ENCODE measurements at places on chromosomes 7 and 10.
A peak's percentile ranks its signal among the peaks of the same experiment; 100 is the strongest.

DNA sequence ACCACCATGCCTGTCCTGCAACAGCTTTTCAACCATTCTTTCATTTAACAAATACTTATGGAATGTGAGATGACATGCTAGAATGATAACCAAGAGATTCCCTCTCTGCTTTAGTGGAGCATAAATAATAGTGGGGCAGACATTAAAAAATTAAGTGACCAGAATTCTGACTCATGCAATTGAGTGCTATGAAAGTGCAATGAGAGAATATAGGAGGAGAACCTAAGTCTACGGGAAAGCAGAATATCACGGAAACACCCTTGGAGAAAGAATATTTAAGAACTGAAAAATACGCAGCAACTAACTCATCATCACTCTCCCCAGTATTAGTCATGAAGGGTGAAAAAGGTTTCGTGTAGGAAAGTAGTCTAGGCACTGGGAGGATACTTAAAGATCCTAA lies 7.1 kb downstream of the KIF5B start:
- H3K27me3 ChIP-seq, result no peaks in the 10 kb centered on the region
- H3K4me3 ChIP-seq, result no peak overlapping the region
- no peak overlapping the region for H3K27ac ChIP-seq
- peaks cover 10% of the 10 kb centered on the region for H3K36me3 ChIP-seq
- DNase-seq, result no peak

DNA sequence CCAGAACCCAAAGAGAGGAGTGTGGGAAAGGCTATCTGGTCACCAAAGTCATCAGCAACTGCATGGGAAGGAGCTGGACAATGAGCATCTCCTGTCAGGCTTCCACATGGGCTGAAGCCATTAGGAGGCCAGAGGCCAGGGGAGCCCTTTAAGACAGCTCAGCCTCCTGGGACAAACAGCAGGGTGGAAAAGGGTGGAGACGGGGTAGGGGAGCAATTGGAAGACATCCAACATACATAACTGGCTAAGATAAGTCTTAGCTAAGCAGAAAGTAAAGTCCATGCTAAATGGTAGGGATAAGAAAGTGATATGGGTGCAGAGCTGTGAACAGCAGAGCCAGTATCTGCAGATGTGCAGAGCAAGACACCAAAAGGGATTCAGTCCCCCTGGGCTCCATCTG lies 1.5 kb upstream of the OAT start:
- no peak for DNase-seq
- H3K36me3 ChIP-seq, result no peaks in the 10 kb centered on the region
- peaks cover 4% of the 10 kb centered on the region for H3K27me3 ChIP-seq
- H3K4me1 ChIP-seq, result peaks cover 17% of the 10 kb centered on the region
- peak overlapping the region; percentile 18 for H3K4me3 ChIP-seq

GRCh38 chr10:50991456-50992355 lies 82.6 kb upstream of the PRKG1 start:
- no peaks in the 10 kb centered on the region for H3K36me3 ChIP-seq
- no peak overlapping the region for H3K27ac ChIP-seq
- no peaks in the 10 kb centered on the region for H3K4me1 ChIP-seq
- DNase-seq, result no peak

DNA sequence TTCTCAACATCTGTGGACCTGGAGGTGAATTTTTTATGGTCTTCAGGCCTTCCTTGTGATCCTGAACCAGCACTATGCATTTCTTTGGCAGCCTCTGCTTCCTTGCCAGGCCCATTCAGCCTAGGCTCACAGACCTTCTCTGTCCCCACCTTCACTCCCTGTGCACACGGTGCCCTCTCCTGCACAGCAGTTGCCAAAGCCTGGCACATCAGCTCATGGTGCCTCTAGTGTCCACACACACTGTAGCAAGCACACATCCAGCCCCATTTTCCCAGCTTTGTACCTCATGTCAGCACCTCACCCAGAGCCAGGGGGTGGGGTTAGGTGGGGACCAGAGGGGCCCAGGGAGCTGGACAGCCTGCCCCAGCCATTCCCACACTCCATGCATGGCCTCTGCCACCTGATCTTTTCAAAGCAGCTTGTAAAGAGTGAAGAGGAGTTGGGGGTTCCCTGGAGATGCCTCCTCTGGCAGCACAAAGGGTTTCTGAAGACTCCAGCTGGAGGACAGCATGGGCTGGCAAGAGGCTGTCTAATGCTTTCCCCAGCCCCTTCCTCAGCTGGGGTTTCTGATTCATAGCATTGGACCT lies 57.9 kb upstream of the TMEM72 start:
- H3K4me3 ChIP-seq, result no peak overlapping the region
- H3K27me3 ChIP-seq, result no peaks in the 10 kb centered on the region
- DNase-seq, result no peak
- H3K27ac ChIP-seq, result no peak overlapping the region
- no peaks in the 10 kb centered on the region for H3K36me3 ChIP-seq
- H3K4me1 ChIP-seq, result no peaks in the 10 kb centered on the region

- DNase-seq, result peak; percentile 73
- H3K27me3 ChIP-seq, result peaks cover 21% of the 10 kb centered on the region
- peak overlapping the region; percentile 95 for H3K4me3 ChIP-seq
- peak overlapping the region; percentile 90 for H3K27ac ChIP-seq
Observed at GRCh38 chr10:117373823-117374505, 1.3 kb downstream of the PDZD8 start.

DNA sequence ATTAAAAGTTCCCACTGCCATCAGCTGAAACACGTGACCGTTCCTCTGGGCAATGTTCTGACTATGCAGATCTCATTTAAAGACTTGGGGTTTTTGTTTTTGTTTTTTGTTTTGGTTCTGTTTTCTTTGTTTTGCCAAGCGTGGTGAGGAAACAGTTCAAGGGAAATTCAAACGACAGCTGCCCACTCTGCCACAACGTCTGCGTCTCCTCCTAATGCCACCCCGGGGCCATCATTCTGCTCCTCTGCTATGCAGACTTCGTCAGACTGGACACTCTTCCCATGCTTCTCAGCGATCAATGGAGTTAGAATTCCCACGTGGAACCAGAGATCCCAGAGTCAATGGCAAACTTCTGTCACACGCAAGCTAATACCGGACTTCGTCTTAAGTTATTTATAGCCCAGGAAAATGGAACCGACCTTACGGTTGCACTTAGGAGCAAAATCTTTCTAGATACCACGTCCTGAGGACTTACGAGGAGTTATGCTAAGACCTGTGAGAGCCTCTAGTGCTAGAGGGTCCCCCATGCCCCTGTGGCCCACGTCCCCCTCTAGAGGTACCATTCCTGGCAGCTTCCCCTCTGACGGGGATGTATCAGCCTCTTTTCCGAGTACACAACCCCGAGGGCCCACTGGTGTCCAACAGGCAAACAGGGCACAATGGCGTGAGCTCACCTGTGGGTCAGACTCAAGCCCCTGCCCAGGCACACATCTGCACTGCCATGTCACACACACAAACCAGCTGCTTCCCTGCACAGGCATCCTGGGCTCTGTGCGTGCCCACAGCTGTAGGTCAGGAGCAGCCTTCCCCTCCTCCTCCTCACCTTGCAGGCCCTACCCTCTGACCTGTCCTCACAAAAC lies 24.4 kb downstream of the EBF3 start:
- H3K36me3 ChIP-seq, result no peaks in the 10 kb centered on the region
- H3K4me1 ChIP-seq, result no peaks in the 10 kb centered on the region
- peaks cover 3% of the 10 kb centered on the region for H3K27me3 ChIP-seq
- no peak overlapping the region for H3K4me3 ChIP-seq

DNA sequence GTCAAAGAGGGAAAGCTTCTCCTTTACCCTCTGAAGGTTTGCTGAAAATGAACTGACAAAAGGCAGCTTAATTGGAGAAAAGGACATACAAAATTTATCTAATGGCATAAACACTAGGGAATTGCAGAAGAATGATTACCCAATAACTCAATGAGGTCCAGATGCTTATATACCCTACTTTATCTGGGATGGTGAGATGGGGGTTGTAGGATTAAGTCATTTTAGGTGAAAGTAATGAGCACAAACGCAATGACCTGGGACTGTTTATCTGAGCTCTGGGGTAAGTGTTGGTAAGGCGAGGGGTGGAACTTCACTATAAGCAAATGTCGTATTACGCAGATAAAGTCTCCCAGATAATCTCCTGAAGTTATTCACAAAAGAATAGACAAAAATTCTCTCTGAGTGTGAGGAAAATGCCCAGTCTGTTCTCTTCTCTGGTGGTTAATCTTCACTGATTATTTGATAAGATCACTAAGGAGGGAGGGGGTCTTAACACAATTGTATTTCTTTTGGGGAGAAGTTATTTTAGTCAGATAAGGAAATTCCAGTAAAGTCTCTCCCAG lies 1067.8 kb downstream of the DNAJB9 start:
- no peaks in the 10 kb centered on the region for H3K4me1 ChIP-seq
- no peaks in the 10 kb centered on the region for H3K27me3 ChIP-seq
- no peak for DNase-seq
- no peak overlapping the region for H3K4me3 ChIP-seq

DNA sequence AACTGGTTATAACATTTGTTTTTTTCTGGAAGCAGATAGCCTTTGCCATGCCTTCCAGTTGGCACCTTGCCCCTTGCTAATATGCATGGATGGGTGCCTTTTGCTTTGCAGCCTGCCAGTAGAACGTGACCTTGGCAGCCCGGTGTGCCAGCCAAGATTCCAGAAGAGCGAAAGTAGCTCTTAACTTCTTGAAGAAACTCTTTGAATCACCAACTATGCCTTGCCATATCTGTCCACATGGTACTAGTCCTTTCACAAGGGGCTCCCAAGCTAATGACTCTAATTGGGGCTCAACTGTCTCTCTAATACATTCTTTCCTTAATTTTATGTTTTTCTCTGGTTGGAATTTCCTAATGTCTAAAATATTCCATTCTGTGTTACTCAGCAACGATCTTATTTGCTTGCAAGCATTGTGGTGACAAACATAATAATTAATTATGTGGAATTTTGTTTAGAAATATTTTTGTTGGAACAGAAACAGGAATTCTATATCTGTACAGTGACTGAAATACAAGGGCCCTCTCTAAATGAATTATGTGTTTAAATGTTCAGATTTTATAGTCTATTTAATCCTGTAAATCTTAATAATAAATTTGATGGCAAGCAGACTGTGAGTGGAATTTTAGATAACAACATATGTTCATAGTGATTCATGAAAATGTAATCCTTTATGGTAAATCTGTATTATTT lies 45.8 kb downstream of the HDAC9 start:
- peaks cover 6% of the 10 kb centered on the region for H3K36me3 ChIP-seq
- no peaks in the 10 kb centered on the region for H3K27me3 ChIP-seq
- no peaks in the 10 kb centered on the region for H3K4me1 ChIP-seq
- DNase-seq, result no peak
- H3K4me3 ChIP-seq, result no peak overlapping the region
- no peak overlapping the region for H3K27ac ChIP-seq

DNA sequence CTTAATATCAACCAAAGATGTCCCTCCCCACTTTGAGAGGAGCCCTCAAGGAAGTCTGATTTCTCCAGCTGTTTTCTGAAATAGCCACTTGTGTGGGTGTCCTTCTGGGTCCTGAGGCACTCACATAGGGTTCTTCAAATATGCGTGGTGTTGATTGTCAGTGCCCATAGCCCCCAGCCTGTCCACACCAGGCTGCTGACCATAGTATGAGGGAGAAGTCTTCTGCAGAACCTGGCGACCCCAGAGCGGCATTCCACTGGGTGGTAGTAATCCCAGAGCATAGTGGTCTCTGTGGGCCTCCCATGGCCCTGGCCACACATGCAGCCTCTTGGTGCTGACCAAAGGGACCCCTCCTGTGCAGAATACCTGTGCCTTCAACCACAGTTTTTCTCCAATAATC lies 82.7 kb upstream of the MACROH2A2 start:
- H3K36me3 ChIP-seq, result no peaks in the 10 kb centered on the region
- H3K4me3 ChIP-seq, result no peak overlapping the region
- peaks cover 12% of the 10 kb centered on the region for H3K27me3 ChIP-seq
- no peak for DNase-seq
- H3K4me1 ChIP-seq, result no peaks in the 10 kb centered on the region

- no peak for DNase-seq
- peak overlapping the region; percentile 80 for H3K27ac ChIP-seq
- peak overlapping the region; percentile 89 for H3K4me3 ChIP-seq
Observed at GRCh38 chr7:2633538-2634266, 1.9 kb downstream of the TTYH3 start.

DNA sequence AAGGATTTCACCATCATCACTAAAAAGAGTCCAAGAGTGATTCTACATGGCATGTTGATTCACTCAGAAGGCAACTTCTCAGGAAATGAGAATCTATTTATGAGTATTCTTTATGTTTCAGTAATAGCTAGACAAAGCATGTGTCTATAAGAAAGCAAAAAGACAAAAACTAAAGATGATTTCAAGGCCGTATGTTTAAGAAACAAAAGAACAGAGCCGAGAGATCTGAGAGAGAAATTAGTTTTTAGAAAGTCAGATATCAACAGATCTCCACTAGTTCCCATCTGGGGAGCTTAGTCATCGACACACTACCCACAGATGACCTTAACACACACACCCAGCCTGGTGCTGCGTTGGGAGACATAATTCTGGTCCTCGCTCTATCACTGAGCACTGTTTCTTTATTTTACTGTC lies 21.0 kb downstream of the PIP4K2A start:
- H3K4me1 ChIP-seq, result peaks cover 99% of the 10 kb centered on the region
- no peaks in the 10 kb centered on the region for H3K27me3 ChIP-seq
- peak overlapping the region; percentile 82 for H3K4me3 ChIP-seq
- DNase-seq, result peak; percentile 44
- no peaks in the 10 kb centered on the region for H3K36me3 ChIP-seq
- H3K27ac ChIP-seq, result peak overlapping the region; percentile 88

GRCh38 chr10:89391907-89392756 lies at the start of gene IFIT1:
TSS of gene IFIT1 (plus strand) at chr10:89392623. CDS start at chr10:89392713, 90 bp downstream.
- no peaks in the 10 kb centered on the region for H3K36me3 ChIP-seq
- H3K4me1 ChIP-seq, result peaks cover 14% of the 10 kb centered on the region
- H3K27ac ChIP-seq, result peak within 1 kb of the TSS; percentile 97
- peak within 1 kb of the TSS; percentile 88 for H3K4me3 ChIP-seq

- H3K27me3 ChIP-seq, result peaks cover 2% of the 10 kb centered on the region
- no peak for DNase-seq
- no peak overlapping the region for H3K27ac ChIP-seq
Observed at GRCh38 chr7:78510580-78511188, 712.1 kb downstream of the PHTF2 start.

DNA sequence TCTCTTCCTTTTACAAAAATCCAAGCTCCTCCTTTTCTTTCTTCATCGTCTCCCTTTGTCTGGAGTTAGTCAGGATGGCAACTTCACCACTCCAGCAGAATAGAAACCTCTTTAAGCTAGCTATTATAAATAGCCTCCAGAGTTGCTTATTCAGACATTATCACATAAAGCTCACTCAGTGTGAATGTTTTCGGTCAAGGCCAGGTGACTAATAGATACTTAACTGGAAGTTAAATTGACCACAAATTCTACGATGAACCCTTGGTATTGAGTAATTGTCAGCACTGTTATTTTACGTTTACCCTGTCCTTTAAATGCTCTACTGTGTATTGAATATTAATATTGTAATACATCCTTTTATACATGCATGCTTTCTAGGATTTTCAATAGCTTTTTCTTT lies 340.4 kb downstream of the OTUD1 start:
- no peak for DNase-seq
- H3K4me1 ChIP-seq, result no peaks in the 10 kb centered on the region
- no peaks in the 10 kb centered on the region for H3K36me3 ChIP-seq
- peaks cover 1% of the 10 kb centered on the region for H3K27me3 ChIP-seq
- H3K4me3 ChIP-seq, result no peak overlapping the region

DNA sequence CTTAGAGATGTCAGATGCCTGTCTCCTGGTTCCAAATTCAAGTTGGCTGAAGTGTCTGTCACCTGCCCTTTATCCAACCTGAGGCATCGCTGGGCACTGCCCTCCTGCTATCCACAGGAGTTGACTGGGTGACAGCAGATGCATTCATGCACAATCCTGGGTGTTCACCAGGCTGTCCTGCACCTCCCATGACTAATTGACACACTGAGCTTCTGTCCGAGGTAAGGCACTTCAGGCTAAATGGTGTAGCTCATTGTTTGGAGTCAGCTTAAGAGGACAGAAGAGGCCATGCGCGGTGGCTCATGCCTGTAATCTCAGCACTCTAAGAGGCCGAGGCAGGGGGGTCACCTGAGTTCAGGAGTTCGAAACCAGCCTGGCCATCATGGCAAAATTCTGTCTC lies 2.4 kb downstream of the UCMA start:
- H3K36me3 ChIP-seq, result no peaks in the 10 kb centered on the region
- no peaks in the 10 kb centered on the region for H3K4me1 ChIP-seq
- no peak for DNase-seq
- no peak overlapping the region for H3K27ac ChIP-seq

Data from immature natural killer cell (primary cell).